ENCODE measurements at places on chromosomes 12 and 14.

DNA sequence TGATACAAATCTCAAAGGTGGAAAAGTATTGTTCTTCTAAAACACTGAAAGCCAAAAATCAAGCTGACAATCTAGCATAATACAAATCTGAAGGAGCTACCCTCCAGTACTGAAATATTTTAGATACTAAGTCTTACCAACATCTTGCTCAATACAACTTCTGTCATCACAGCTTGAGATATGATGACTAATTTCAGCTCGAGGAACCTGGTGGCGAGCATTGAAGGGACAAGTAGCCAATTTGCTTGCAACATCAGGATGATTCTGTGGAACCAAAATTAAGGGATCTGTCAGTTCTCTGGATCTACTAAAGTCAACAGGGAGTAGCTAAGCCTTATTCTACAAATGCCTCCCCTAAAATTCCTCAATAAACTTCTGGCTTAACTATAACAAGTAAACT is 10.4 kb downstream of the GTSF1 start:
- DNase-seq = no peak

- DNase-seq = peak; percentile 84
Measured at GRCh38 chr12:31896514-31897039, 62.6 kb upstream of the RESF1 start.

DNA sequence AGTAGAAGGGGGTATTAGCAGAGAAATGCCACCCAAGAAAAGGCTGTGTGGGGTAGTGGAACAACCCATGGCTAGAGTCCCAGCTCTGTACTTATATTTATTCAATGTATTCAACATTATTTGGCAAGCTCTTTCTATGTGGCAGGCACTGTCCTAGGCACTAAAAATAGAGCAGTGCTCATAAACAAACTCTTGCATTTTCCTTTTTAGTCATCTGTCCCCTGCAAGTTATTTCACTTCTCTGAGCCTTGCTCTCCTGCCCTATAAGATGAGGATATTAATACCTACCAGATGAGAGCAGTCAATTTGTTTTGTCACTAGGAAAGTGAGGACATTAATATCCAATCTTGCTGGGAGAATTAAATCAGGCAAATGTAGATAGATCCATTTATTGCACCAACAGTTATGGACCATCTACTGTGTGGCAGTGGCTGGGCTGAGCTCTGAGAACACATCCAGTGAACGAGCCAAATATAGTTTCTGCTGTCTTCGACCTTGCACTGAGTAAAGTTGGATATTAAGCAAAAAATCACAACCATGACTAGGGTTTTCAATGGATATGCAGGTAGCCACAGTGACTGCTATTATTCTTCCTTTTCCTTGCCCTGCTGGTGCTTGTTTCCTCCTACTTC is 314.3 kb upstream of the TBX3 start:
- DNase-seq = no peak

GRCh38 chr12:56932146-56932545 is 2.1 kb downstream of the SDR9C7 start:
- no peak for DNase-seq

DNA sequence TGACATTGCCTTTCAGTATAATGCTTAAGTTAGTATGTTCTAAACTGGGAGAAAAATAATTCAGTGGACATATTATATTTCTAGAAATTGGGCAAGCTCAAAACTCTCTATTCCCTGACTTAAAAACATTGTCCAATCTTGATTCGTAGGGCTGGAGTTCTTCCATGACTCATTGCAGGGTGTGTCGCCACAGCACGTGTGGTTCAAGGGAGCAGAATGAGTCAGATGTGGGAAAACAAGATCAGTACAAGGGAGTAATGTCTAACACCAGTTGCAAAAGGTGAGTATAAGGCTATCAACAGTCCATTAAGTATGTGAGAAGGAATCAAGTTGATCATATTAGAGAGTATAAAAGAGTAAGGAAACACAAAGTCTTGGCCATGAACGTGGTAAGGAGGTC is 887.0 kb downstream of the TMTC2 start:
- no peak for DNase-seq

- DNase-seq = no peak
Measured at GRCh38 chr12:51636986-51637385, 46.0 kb downstream of the SCN8A start.

DNA sequence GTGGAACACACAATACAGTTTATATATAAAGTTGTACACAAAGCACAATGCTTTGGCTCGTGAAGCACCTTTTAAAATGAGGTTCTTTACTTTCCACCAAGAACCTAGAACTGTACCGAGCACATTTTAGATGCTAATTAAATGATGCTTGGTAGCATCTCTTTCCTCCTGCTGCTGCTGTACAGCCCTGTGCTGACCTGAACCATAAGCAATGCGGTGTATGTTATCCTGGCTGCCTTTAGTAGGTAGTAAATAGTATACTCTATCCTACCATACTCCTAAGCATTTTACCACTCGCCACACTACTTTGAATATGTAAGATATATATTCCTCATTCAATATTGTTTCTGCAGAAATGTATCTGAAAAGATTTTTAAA is 2.9 kb upstream of the RNASE8 start:
- DNase-seq = no peak

DNA sequence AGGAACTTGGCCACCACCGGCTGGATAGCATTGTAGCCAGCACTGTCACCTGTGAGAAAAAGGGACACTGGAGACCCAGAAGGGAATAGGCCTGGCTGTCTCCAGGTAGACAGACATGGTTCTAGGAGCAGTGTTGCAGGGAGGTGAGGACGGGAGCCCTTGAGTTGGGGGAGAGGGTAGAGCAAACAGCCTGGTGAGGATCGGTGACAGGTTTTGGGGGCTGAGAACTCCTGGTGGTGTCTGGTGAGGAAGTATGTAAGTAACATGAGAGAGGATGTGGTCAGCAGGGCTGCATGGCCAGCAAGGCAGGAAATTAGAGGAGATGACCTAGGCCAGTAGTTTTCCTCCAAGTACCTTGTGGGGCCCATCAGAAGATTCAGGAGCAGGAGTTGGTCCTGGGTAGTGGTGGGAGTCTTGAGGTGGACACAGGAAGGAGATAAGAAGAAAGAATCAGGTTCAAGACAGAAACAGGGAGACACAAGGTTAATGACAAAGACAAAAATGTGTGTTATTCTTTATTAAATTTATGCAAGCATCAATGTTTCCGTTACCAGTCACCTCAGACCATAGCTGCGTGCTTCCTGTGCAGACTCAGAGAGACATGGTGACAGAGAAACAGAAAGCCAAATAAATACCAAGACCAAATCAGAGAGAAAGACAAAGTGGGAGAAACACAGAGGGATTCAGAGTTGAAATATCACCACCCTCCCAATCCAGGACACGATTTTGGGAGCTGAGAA is at the start of gene ARHGAP9:
TSS of gene ARHGAP9 (minus strand) at position 491 of the 740 bp plus-strand sequence. CDS start at position 31, 460 bp downstream.
- peak; percentile 48 for DNase-seq

- no peak for DNase-seq
Measured at GRCh38 chr12:89181271-89181920, 170.9 kb downstream of the DUSP6 start.

DNA sequence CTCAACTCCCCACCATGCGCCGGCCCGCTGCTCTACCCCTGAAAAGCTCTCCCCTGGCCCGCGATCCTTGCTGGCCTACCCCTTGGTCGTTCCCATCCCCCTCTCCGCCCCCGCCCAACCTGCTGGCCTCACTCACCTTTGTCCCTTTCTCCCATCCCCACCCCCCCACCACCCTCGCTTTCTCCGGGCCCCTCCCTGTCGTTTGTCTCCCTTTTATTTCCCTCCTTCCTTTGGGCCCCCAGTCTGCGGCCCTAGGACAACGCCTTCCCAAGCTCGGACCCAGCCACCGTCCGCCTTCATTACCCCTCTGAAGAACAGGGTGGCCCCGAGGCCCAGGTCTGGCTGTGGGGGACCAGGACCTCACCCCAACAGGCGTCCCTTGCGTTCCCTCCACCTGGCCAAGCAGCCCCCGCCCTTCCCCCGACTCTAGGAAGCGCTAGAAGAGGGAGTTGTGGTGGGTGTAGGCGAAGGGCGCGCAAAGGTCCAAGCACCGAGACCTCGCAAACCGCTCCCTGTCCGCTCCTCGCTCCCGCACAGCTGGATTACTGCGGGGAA is 6.9 kb upstream of the SLC7A7 start:
- no peak for DNase-seq

- no peak for DNase-seq
Measured at GRCh38 chr14:72928872-72929271, 2.6 kb downstream of the DCAF4 start.

DNA sequence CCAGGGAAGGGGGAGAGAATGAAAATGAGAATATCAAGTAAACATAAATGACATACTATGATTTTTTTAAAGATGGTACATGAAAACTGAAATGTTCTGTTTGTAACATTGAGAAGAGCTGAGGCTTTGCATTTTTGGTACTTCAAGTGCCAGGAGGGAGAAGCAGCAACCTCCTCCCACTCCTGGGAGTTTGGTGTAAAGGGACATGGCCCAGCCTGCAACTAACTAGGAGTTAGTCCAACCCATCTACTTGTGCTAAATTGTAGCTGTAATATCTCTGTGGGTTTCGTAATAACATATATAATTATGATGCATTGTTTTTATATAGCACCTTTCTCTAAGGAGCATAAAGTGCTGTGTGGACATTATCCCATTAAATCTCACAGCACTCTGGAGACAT is 517.5 kb downstream of the NELL2 start:
- DNase-seq = no peak

DNA sequence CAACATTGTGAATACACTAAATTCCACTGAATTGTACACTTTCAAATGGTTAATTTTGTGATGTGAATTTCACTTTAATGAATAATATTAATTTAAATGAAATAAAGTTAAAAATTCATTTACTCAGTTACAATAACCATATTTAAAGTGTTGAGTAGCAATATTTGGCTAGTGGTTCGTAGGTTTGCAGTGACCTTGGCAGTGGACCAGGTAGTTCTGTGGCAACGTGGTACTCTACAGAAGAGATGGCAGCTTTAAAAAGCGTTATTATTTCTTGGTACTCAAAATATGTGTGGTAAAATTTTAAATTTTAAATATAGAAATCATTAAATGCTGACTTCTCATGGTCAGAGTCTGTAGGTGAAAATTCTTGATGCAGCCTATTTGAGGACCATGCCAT is 51.6 kb downstream of the AEBP2 start:
- DNase-seq = no peak

- no peak for DNase-seq
Measured at GRCh38 chr12:32587581-32588495, 91.3 kb upstream of the DNM1L start.

GRCh38 chr12:83153177-83153576 is 466.5 kb downstream of the TMTC2 start:
- no peak for DNase-seq

DNA sequence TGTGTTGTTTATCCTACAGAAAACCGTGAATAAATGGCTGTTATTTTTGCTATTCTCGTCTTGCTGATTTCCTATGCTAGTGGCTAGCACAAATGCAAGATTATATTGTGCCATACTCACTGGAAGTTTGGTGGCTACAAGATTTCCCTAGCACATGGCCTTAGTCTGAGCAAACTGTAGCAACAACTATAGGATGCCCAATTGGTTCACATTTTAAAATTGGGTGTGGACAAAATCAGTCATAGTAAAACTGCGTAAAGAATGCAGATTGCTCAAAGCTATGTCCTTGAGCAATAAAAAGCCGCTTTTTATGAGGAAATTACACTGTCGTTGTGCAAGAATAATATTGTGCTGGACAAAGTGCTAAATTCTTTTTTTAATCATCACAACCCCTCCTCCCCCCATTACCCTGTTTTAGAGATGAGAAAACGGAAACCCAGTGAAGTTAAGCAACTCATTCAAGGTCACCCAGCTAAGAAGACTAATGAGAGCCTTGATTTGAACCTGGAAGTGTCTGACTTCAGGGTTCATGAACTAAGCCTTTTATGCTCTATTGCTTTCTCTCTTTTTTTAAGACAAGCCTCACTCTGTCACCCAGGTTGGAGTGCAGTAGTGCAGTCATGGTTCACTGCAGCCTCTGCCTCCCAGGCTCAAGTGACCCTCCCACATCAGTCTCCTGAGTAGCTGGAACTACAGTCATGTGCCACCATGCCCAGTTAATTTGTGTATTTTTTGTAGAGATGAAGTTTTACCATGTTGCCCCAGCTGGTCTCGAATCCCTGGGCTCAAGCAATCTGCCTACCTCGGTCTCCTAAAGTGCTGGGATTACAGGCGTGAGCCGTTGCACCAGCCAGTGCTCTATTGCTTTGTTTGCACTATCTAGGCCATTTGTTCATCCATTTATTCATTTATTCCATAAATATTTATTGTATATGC is 73.6 kb downstream of the SRGAP1 start:
- no peak for DNase-seq

DNA sequence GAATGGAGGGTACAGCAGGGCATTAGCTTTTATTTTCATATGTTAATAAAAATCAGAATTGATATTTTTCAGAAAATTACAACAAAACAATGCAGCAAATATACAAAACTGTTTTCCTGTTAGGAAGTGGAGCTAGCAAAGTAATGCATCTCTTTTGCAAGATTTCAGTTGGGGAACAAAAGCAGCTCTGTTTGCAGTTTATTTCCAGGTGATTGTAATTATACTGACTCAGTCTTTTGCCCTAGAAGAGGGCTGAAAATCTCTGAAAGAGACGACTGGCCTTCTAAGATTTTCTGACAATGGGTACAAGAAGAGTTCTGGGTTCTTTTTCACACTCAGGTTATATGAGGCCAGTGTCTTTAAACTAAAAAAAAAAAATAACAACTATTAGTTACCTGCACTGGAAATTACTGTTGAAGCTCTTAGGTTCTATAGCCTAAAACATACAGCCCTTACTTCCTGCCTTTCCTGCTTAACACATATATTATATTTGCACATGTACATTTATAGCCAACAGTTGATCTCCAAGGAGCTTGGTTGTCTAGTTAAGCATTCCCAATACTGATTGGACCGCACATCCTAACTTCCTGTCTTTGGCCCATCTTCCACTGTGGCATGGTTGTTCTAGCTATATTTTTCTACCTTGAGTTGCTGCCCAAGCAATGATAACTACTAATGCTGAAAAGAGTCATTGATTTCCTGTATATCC is 199.1 kb upstream of the KRR1 start:
- DNase-seq = no peak

- no peak for DNase-seq
Measured at GRCh38 chr12:100927826-100928225, 133.2 kb downstream of the ANO4 start.

GRCh38 chr12:131592972-131593371 is 117.9 kb upstream of the SFSWAP start:
- no peak for DNase-seq

GRCh38 chr12:6341417-6342139 is at the start of gene TNFRSF1A:
TNFRSF1A (minus strand) TSS chr12:6342076; CDS start chr12:6341814, 262 bp downstream.
- DNase-seq = no peak

GRCh38 chr12:23534196-23534595 is 415.3 kb downstream of the SOX5 start:
- no peak for DNase-seq

DNA sequence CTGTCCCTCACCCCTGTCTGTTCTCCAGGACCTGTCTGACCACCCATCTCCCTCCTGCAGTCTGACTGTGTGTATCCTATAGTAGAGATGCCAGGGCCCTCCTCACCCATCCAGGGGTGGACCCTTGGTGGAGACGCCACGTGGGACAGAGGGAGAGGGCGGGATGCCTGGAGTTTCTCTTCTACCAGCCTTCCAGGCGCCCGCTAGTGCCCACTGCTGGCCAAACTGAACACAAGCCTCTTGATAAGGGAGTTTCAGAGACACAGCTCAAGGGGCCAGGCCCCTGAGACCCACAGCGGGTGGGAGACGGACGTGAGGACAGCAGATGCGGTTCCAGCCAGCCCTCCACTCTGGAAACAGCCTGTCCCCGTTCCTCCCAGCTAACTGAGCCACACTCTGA is 147.3 kb downstream of the RBM19 start:
- DNase-seq = no peak
